Activated CD4-positive, alpha-beta T cell treated with anti-CD3 and anti-CD28 coated beads for 1 hour (primary cell): ENCODE measurements at places on chromosomes 2 and 18.

- no peak for DNase-seq
Observed at GRCh38 chr2:22499082-22499839, 885.7 kb upstream of the KLHL29 start.

DNA sequence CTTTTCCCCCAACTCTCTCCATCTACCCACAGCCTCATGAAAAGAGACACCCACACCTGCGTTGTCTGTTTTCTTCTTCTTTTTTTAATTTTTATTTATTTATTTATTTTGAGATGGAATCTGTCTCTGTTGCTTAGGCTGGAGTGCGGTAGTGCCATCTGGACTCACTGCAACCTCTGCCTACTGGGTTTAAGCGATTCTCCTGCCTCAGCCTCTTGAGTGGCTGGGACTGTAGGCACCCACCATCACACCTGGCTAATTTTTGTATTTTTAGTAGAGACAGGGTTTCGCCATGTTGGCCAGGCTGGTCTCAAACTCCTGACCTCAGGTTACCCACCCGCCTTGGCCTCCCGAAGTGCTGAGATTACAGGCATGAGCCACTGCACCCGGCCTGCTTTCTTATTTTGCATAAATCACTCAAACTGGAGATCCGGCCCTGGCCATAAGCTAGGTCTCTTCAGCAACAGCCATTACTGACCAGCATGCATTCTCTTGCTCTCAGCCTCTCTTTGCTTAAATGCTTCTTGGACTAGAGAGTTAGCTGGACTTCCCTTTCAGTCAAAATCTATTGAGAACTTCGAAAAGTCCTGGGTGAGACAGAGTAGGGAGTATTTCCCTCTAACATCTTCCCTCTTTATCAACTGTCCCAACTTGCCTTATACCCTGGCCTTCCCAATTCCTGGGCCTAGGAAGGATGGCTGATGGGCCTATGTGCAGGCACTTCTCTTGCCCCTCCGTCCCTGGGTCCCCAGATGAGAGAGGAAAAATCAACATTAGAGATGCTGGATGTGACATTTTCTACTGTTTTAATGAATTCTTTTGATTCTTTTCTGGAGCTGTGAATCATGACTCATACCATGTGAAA lies 27.3 kb downstream of the MYCN start:
- DNase-seq: no peak

- no peak for DNase-seq
Observed at GRCh38 chr2:42268528-42269151, 92.4 kb downstream of the COX7A2L start.

DNA sequence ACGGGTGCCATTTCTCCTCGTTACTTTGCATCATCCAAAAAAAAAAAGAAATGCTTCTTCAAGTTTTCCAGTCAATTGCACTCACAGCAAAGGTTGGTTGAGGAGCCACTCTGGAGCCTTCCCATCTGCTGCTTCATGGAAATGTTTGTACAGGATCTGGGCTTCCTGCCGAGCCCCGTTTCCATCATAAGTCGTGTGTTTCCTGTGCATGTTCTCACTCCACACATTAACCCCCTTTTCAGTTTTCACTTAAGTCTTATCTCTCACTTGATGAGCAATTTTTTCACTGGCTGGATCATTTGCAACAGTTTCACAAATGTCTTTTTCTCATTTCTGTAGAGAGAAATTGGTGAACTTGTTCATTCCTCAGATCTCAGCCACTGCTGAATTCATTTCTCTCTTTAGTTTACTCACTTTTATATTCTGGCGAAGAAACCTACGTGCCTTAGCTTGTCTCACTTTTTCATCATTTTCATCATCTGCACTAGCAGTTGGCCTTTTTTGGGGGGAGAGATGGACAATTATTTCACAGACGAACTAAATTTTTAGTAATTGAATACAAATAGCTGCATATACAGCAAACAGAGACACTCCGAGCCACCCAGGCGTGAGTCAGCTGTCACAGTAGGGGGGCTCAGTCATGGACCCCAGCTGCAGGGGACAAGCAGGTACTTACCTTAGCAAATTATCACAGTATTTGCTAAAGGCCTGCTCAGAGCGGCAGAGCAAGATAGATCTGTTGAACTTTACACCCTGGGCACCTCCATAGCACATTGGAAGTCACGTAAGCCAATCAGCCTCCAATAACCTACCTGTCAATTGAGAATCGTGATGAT lies 750.8 kb upstream of the ID2 start:
- DNase-seq: no peak

DNA sequence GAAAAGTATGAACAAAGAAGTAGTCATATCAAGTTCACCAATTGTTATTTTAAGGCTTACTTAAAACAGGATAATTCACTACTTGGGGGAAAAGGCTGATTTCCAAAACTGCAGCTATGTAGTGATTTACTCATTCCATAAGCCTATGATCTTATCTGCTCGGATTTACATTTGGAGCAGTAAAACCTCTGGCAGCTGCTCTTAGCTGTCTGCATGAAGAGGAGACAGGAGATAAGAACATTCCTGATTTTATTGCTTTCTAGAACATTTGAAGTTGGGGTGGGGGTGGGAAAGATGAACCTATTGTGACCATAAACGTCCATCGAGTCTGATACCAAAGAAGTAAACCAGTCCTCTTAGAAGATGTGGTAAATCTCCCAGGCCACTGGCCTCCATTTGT lies 120.9 kb downstream of the MMADHC start:
- no peak for DNase-seq

DNA sequence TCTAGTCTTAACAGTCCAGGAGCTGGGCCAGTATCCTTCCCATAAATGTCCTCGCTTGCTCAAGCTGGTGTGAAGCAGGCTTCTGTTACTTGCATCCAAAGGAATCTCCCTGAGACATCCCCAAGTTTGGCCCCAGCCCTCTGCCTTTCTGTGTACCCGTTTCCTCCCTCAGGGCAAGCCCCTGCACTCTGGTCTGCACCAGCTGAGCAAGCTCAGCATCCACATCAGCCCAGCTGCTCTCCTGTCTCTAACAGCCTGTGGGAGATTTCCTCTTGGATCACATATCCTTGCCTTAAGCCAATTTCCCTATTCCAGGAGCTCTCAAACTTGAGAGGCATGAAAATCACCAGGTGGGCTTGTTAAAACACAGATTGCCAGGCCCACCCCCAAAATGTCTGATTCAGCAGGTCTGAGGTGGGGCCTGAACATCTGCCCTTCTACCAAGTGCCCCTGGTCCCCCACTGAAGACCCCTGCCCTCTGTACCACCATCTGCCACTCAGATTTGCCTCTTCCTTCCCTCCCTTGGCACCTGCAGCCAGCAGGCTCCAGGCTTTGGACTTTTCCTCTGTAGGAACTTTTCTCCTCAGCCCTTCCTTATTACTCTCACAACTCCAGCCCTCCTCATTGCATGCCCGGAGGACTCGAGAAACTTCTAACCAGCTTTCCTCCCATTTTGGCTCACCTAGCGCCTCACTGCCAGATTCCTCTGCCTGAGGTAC lies 32.1 kb downstream of the REEP1 start:
- DNase-seq: no peak

- no peak for DNase-seq
Observed at GRCh38 chr18:55079067-55079466, 119.8 kb upstream of the CCDC68 start.

DNA sequence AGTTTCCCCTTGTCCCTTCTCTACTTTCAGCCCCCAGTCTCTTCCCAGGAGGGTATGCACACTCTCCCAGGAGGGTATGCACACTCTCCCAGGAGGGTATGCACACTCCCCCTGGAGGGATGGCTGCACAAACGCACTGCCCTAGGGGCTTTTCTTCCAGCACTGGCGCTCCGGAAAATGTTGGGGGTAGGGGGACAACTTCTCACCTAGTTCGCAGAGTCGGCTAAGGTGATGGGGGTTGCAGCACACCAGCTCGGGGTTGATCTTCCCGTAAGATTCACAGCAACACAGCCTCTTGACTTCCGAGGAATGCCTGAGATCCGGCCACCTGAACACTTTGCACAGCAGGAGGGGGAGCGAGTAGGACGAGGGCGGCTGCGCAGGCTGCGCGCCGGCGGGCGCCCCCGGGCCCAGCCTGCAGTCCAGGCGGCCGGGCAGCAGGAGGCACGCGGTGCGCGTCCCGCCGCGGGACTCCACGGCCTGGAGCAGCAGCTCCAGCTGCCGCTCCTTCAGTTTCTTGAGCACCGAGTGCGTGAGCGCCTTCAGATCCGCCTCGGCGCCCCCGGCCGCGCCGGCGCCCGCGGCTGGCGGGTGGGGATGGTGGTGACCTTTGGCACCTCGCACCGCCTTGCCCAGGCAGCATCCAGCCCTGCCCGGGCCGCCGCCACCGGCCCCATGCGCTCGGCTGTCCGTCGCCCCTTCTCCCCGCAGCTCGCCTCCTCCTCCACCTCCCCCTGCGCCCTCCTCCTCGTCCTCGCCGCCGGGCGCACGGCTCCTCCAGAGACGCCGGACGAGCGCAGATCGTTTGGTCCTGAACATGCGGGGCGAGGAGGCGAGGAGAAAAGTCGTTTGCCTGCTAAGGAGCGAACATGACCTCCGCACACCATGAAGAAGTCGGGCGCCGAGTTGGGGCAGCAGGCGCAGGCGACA lies 894 bp downstream of the SMAD7 start:
- no peak for DNase-seq

DNA sequence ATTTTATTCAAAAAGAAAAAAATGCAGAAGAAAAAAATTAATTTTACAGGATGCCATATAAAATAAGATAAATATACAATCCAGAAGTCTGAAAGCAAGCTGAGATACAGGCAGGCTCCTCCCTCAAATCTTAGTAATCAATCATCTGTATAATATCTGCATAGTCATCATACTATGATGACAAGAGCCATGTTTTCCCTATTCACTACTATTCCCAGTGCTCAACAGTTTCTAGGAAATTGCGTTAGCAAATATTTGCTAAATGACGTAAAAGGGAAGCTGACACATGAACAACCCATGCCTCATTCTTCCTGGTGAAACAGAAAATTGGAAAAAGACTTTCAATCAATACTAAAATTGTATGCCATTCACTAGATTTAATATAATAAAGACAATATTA lies 793.2 kb downstream of the SUCLG1 start:
- no peak for DNase-seq

GRCh38 chr18:7793100-7793499 lies 226.0 kb downstream of the PTPRM start:
- no peak for DNase-seq

DNA sequence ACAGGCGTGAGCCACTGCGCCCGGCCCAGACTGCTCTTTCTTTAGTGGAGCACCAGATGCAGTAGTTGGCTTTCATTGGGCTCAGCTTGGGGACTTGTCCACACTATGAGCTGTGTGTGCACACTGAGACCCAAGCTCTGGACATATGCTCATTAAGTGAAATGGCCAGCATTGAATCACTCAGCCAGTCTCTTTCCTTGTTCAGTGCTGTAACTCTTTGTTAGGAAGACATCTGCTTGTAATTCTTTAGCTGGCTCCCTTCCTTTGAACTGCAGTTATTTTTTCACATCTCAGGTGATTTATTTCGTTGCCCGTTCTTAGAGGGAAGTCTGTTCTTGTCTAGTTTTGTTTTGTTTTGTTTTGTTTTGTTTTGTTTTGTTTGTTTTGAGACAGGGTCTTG lies 70.5 kb downstream of the CAB39 start:
- no peak for DNase-seq

- DNase-seq: no peak
Observed at GRCh38 chr2:177338177-177338721, 54.3 kb upstream of the AGPS start.

DNA sequence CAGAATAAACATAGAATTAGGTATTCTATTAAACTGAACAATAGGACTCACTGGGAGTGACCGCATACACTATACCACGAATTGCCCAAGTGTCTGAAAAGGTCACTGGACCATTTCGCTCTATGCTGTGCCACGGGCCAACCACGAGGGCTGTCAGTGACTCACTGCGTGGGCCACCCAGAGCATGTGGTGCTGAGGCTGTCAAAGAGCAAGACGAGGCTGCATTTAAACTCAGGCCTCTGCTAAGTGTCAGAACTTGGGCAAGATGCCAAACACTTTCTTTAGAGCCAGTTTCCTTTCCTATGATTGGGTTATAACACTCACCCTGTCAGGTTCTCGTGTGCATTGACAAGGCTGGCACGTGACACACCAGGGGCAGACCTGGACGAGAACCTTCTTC lies 97.5 kb downstream of the SH3YL1 start:
- DNase-seq: no peak

GRCh38 chr2:212863185-212863588 lies 288.2 kb downstream of the IKZF2 start:
- no peak for DNase-seq

DNA sequence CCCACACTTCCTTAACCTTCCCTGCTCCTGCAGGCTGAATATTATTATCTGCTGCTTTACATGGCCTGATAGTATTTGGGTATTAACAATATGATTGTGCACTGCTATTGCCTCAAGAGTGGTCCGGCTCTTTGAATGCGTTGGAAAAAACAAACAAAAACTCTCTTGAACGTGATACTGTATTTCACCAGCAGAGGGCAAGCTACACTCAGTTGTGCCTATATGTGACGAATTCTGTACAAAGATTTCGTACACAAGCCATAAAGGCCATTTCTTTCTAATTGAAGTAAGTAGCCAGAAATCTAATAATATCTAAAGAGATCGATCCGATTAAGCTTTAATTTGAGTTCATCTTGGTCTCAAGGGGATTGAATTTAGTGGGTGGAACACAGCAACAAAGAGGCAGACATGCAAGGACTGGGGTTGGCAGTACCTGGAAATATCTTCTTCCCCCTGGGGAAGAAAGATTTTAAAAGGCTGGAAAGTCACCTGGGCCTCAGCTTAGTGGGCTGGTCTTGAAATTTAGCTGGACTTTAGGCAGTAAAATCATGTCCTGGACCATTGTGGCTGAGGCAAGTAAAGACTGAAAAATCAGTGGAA lies 49.3 kb upstream of the RAB6D start:
- no peak for DNase-seq

- DNase-seq: no peak
Observed at GRCh38 chr2:231296401-231296974, 98.1 kb downstream of the ARMC9 start.

- DNase-seq: no peak
Observed at GRCh38 chr2:238493880-238494572, 67.3 kb downstream of the ASB1 start.

GRCh38 chr2:1910592-1911246 lies 166.4 kb upstream of the PXDN start:
- no peak for DNase-seq

DNA sequence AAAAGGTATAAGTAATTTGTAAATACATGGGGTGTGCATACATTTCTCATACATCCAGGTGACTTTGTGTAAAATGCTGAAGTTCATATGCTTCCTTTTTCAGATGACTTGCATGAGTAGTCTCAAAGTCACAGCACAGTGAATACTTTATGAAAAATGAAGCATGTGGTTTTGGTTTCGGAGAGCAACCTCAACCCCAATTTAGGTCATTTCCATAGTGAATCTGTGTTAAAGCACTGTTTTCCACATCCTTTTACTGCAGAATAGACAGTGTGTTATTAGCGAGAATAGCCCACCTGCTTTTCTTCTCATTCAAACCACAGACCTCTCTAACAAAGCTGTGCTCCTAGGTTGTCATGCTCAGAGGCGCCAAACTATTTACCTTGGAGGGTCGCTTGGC lies 204.4 kb upstream of the RASGRP3 start:
- no peak for DNase-seq

DNA sequence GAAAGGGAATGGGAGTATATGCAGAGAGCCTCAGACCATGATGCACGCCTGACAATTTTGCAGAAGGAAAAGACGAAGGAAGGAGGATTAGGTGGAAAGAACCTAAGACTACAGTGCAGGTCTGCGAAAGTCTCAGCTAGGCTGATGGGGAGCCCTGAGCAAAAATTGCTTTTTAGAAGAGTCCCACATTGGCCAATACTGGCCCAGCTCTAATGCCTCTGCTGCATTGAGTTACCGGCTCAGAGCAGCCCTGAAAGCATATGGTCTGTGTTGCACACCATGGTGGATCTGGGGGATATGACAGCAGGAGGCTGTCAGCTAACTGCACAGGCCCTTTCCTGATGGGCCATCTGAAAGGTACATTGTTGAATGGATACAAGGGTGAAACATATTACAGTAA lies 48.3 kb upstream of the CAVIN2 start:
- no peak for DNase-seq
